Hippocampal formation (tissue), 2 donors: ENCODE measurements at places on chromosomes 4 and X.

GRCh38 chrX:46670316-46670715, 88.6 kb downstream of the SLC9A7 start:
- DNase-seq, result no peak

GRCh38 chr4:153890761-153891160, 101.9 kb upstream of the SFRP2 start:
- DNase-seq, result no peak

- no peak for DNase-seq
Measured at GRCh38 chrX:261167-261918, 19.8 kb upstream of the PLCXD1 start.

DNA sequence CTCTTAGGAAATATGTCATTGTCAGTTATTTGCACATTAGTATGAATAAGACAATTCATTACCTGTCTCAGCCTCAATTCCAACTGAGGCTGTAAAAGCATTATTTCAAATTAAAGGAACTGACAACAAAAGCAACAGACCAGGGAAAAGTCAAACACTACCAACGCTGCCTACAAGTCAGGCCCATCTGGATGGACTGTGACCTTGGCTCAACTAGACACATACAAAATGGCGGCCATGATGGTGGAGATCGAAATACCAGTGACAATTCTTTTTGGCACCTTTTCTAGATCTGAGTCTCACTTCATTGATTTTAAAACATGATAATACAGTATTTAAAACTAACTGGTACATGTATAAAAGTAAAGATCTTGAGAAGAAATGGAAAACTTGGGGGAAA, 160.7 kb downstream of the DHX15 start:
- no peak for DNase-seq

DNA sequence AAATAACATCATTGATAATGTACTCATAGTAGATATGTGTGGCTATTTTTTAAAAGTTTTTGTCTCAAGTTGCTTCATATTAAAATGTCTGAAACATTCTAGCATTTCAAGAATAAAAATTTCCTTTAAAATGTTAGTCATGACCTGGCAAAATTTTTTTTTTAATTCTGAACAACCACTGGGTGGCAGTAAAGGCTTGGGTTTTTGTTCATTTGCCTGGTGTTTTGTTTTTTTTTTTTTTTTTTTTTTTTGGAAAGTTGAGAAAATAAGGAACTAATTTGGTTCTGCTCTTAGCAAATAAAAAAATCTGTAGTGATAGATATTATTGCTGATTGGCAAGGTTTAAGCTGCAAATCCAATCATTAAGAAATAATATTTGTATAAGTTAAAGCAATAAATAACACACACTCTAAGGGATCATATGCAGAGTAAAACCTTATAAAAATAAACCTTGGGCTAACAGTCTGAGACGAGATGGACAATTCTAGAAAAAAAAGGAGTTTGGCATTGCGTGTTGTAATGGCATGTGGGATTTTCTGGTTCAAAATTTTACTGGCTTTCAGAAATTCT, 81.4 kb downstream of the CEP44 start:
- DNase-seq, result no peak

GRCh38 chr4:18103876-18104605, 82.5 kb upstream of the LCORL start:
- DNase-seq, result no peak

DNA sequence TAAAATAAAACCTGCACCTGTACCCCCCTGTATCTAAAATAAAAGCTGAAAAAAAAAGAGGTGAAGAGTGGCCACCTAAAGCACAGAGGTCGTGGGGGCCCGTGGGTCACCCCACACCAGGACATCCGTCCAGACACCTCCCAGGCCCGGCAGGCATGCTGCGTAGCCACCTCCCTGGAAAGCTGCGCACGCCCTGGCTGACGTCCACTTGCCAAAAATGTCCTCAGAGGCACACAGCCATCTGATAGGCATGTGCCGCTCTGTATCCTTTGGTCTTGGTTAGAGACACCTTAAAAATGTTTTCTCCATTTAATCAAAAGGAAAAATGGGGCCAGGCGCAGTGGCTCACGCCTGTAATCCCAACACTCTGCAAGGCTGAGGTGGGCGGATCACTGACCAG, 17.7 kb downstream of the FAM53A start:
- DNase-seq, result no peak

DNA sequence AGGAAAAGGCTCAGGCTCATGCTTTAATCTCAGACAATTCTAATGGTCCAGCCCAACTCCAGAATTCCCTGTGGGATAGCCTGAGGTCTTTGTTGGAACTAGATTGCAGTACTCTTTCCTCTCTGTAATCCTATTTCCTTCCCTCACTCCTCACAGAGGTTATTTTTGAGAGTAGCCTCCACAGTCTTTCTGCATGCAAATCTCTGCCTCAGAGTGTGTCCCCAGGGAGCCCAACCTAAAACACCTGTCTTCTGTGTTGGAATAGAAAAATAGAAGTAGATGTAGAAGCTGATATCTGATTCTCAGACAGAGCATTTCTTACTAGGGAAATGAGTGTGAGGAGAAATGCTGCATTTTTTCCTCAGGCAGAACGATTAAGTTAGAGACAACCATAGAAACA, 915.5 kb upstream of the EPHA5 start:
- no peak for DNase-seq

DNA sequence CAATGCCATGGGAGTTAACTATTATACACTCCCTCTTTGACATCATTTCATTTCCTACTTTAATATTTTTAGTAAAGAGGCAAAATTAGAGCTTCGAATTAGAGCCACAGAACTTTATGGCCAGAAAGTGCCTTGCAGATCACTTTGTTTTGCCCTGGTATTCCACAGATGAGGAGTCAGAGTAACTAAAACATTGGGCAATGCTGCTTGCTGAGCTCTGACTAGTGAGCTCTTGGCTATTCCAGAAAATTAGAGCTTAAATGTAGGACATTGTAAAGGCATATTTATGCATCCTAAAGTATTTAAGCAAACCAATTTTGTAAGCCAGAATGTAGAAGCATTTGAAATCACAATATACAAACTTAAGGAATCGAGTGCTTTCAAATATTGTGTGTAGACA, 6.3 kb upstream of the ZNF827 start:
- DNase-seq, result no peak

GRCh38 chr4:163554870-163555465, 60.5 kb downstream of the TMA16 start:
- peak; percentile 60 for DNase-seq

- no peak for DNase-seq
Measured at GRCh38 chr4:76882630-76883029, 15.3 kb downstream of the SOWAHB start.

DNA sequence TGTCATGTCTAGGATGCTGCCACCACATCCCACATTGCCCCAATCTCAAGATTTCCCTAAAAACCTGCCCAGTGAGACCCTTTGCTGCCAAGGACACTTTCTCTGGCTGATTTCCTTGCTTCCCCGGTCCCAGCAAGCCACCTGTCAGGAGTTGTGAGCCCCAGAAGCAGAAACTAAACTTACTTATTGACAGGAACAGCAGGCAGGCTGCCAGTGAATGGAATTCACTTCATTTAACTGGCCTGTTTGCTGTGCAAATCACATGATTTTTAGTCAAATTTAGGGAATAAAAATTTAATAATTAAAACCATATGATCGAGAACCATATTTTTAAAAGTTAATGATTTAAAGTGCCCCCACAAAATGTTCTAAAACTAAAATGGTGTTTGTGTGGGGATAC, 48.5 kb downstream of the MAMLD1 start:
- DNase-seq, result no peak

GRCh38 chr4:56739066-56739777, 58.1 kb upstream of the HOPX start:
- DNase-seq, result no peak

- DNase-seq, result peak; percentile 60
Measured at GRCh38 chr4:82373486-82373815, 340 bp downstream of the HNRNPD start.

DNA sequence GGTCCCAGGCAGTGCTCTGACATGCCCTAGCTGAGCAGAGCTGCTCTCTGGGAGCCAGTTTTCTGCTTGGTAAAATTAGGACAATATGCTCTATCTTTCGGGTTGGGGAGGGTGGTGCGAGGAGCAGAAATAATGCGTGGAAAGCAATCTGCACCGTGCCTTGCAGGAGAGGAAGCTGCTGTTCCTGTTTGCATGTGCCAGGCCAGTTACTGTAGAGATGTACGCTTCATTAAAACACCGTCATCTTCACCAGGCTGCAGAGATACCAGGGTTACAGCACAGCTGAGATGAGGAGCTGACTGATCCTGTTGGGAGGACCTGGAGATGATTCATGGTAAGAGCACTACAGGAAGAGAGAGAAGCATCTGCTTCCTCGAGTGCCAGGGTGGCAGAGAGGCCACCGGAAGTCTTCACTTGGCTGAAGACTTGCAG, 29.5 kb upstream of the IRF2 start:
- DNase-seq, result no peak
